ENCODE measurements at places on chromosomes 5 and 9.

GRCh38 chr9:19903076-19903475 lies 114.2 kb upstream of the SLC24A2 start:
- no peak for DNase-seq

- no peak for DNase-seq
These were observed 253.7 kb downstream of the MAT2B start for GRCh38 chr5:163759000-163759704.

- no peak for DNase-seq
These were observed 1696.0 kb upstream of the WWC1 start for GRCh38 chr5:166595274-166595951.

- DNase-seq = no peak
These were observed 658 bp downstream of the PCDHGC4 start for GRCh38 chr5:141485321-141486055.

- DNase-seq = no peak
These were observed 2.0 kb downstream of the CDC14B start for GRCh38 chr9:96617439-96618185.

- DNase-seq = peak; percentile 52
These were observed at the start of gene FRMPD1 for GRCh38 chr9:37650873-37651768. Gene FRMPD1, plus strand, starts transcription at chr9:37650954. Its CDS starts 41,688 bp downstream, at chr9:37692642.

DNA sequence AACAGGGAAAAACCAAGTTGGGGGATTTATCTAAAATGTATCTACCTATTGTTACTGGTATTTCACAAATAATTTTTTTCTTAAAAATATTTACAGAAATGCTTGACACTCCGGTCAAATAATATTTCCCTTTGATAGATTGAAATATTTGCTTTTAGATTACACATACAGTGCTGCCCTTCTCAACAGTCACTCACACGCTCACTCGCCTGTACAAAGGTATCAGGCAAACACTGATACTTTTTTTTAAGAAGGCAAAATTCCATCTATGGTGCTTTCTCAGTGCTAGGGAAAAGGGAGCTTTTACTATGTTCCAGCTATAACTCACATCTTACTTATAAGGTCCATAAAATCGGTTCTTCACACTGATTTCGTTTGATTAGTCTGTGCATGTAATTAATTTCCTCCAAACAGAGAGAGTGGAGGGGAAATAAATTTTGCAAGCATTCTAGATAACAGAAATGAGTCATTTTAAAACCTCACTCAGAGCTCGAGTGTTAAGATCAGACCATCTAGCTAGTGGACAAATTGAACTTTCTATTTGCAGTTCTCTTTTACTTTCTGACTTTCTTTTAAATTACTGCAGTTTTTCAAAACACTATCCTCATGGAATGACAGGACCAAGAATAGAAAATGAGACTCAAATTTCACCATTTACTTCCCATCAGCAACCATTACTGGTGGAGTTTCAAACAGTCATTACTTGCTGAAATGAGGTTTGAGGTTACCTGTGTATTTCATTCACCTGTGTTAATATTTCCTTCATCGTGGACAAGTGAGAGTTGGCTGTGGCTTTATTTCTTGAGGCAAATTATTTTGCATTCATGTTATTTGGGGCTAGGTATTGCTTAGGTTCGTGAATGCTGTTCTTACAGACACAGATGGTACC lies 273.2 kb downstream of the RAB3C start:
- no peak for DNase-seq

DNA sequence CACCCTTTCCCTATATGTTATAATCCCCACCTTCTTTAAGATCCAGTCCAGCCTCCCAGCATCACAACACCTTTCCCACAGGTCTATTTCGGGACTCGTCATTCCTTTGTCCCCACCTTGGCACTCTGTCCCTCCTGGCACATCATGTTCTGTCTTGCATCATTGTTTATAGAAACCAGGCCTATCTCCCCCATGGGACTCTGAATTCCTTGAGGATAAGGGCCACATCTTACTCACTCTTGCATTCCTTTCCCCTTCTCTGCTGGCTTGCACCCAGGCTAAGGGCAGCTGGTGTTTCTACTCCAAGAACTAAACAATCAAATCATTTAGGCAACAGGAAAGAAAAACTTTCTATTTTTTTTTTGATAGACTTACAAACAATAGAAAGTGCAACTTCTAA lies 205.7 kb downstream of the AGTPBP1 start:
- DNase-seq = no peak

- no peak for DNase-seq
These were observed 289.6 kb downstream of the KIF4B start for GRCh38 chr5:155303120-155303519.

GRCh38 chr9:70398145-70398556 lies 16.3 kb downstream of the KLF9 start:
- no peak for DNase-seq

- DNase-seq = no peak
These were observed 2.1 kb upstream of the MARCHF6 start for GRCh38 chr5:10351199-10351905.

DNA sequence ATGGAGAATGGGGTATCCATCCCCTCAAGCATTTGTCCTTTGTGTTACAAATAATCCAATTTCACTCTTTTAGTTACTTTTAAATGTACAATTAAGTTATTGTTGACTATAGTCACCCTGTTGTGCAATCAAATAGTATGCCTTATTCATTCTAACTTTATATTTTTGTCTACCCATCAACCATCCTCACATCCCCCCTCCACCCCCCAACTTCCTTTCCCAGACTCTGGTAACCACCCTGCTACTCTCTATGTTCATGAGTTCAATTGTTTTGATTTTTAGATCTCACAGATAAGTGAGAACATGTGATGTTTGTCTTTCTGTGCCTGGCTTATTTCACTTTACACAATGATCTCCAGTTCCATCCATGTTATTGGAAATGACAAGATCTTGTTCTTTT lies 15.4 kb upstream of the RANBP17 start:
- no peak for DNase-seq

GRCh38 chr5:38556599-38557307 lies at the start of gene LIFR:
Gene LIFR, minus strand, starts transcription at chr5:38556646. Its CDS starts 25,999 bp downstream, at chr5:38530647.
- peak; percentile 30 for DNase-seq

DNA sequence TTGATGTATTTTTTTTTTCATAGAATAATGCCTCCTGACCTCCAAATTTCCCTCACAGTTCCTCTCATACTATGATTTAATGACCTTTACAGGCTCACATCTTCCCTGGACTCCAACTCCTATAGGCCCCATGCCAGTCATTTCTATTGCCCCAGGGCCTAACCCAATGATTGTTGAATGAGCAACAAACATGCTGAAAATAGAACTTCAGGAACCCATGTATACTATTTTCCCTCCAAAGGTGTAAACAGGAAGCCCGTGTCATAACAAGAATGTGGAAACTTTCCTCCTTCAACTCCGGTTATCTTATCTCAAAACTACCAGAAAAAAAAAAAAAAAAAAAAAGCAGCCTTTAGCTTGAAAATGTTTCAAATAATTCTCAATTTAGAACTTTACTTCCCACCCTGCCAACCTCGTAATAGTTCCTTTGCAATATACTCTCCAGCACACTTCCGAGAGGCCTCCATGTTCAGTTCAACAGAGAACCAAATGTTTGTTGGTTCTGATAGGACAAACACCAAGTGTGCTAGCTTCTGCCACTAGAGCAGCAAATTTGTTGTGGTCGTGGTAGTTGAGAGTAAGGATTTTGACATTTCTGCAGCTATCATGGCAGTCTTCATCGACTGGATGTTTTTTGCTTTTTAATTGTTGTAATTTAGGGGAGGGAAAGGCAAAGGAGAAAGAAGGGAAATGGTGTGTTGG lies 25.8 kb downstream of the TRPM6 start:
- DNase-seq = no peak

- no peak for DNase-seq
These were observed 5.2 kb upstream of the ANKS6 start for GRCh38 chr9:98801561-98801960.

GRCh38 chr5:163005949-163006348 lies 431.4 kb upstream of the CCNG1 start:
- no peak for DNase-seq

GRCh38 chr5:57529864-57530263 lies 47.3 kb upstream of the ACTBL2 start:
- DNase-seq = no peak

- DNase-seq = no peak
These were observed 59.4 kb upstream of the DNAH5 start for GRCh38 chr5:14003936-14004335.

DNA sequence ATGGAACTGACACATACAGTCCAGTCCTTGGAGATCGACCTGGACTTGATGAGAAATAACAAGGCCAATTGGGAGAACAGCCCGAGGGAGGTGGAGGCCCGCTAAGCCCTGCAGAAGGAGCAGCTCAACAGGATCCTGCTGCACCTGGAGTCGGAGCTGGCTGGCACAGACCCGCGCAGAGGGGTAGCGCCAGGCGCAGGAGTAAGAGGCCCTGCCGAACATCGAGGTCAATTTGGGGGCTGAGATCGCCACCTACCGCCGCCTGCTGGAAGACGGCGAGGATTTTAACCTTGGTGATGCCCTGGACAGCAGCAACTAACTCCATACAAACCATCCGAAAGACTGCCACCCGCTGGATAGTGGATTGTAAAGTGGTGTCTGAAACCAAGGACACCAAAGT lies 1610.1 kb upstream of the ACO1 start:
- DNase-seq = no peak

DNA sequence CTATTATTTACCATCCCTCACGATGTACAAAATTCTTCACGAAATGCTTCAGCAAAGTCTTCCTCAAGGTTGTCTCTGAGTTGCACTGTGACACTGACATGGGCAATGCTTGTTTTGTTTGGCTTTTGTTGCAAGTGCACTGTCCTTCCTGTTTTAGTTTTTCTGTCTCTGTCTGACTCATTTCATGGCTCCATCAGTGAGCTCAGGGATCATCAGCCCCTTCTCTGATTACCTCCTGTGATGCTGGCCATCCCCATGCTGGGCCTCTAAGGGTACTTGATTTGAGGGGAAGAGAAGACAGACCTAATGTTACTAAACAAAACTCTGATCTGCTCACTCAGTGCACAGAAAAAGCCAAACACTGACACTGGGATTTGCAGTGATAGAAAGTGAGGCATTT lies 37.6 kb upstream of the STX17 start:
- DNase-seq = no peak

DNA sequence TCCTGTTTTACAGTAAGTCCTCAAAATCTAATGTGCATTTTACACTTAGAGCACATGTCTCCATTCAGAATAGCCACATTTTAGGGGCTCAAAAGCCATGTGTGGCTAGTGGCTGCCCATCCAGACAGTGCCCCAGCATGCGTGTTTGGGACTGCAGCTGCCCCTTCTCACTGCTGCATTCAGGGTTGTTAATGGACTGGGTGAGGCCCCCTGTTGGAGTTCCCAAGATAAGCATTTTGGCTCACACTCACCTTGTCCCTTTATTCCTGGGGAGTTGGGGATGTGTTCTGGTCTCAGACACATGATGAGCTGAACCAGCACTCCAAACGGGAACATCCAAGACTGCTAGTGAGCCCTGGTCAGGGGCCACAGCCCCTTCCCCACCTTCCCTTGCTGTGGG lies 22.2 kb upstream of the ZNF366 start:
- no peak for DNase-seq

DNA sequence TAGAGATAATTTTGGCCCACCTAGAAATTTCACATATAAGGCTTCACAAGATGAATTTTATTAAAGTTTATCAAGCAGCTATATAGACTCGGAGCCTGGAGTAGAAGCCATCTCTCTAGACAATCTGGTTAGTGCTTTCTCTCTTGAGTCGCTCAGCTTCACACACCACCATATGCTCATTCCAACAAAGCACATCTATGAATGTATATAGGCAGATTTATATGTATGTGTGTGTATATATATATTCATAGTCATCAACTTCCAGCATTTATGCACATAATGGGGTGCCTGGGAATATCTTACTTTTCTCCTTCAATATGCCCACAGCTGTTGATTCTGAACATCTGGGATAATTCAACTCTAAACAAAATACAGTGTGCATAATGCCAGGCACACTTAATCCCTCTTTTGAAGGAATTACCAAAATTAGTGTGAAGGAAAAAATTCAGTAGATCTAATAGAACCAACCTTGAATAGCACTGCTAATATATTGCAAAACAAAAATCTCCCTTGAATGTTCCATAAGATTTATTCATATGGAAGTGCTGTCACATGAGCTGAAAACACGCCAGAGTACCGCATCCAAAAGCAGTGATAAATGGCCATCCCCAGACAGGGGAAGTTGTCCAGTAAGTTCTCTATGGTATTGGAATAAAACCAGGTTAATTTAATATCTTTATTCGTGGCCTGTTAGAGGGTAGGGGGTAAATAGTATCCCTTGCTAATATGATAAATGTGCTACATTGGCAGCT lies 56.0 kb upstream of the MOCS2 start:
- no peak for DNase-seq

GRCh38 chr5:113022661-113023060 lies 46.1 kb downstream of the DCP2 start:
- no peak for DNase-seq

DNA sequence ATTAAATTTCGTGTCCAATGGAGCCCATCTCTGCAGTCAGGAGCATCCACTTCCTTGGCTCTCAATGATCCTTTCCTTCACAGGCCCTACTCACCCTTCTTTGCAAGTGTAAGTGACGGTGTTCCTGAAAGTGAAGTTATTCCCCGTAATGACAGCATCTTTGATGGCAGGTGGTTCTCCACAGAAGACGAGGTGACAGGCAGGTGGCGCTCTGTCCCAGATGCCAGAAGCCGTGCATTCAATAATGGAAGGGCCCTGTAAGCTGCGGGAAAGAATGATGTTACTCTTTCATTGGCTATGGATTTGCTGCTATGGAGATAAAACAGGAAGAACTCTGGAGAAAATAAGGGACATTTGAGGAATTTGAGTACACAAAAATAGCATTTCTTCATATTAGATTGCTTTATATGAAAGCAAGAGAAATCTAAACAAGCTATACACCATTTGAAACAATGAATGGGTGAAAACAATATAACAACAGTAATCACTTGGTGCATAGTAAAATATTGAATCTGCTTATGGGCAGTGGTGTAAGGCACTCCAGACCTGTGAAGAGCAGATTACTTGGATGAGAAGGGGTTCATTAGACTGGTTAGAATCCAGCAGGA lies 89.9 kb upstream of the TXNDC8 start:
- DNase-seq = peak; percentile 8

DNA sequence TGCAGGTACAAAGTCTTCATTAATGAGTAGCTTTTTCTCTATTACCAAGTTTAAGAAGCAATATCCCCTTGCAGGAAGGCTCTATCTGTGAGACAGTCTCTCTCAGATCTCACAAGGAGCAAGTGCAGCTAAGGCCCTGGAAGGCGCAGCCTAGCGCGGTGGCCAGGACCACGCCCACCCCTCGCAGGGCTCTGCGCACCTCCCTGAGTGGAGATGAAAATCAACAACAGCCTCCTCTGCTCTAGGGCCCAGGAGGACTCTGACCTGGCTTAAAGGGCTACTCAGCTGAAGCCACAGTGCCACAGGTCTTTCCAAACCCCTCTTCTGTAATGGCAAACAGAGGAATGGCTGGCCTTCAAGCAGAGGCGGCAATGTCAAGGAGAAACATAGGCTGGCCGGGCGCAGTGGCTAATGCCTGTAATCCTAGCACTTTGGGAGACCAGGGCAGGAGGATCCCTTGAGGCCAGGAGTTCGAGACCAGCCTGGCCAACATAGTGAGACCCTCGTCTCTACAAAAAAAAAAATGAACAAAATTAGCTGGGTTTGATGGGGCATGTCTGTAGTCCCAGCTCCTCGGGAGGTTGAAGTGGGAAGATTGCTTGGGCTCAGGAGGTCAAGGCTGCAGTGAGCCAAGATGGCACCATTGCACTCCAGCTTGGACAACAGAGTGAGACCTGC lies 11.9 kb downstream of the SEC16A start:
- DNase-seq = no peak
